Stimulated activated CD8-positive, alpha-beta memory T cell treated with anti-CD3 and anti-CD28 coated beads, Interleukin-7, amount 100 ng/mL, for 1 hour (primary cell): ENCODE measurements at places on chromosomes 5 and 9.

DNA sequence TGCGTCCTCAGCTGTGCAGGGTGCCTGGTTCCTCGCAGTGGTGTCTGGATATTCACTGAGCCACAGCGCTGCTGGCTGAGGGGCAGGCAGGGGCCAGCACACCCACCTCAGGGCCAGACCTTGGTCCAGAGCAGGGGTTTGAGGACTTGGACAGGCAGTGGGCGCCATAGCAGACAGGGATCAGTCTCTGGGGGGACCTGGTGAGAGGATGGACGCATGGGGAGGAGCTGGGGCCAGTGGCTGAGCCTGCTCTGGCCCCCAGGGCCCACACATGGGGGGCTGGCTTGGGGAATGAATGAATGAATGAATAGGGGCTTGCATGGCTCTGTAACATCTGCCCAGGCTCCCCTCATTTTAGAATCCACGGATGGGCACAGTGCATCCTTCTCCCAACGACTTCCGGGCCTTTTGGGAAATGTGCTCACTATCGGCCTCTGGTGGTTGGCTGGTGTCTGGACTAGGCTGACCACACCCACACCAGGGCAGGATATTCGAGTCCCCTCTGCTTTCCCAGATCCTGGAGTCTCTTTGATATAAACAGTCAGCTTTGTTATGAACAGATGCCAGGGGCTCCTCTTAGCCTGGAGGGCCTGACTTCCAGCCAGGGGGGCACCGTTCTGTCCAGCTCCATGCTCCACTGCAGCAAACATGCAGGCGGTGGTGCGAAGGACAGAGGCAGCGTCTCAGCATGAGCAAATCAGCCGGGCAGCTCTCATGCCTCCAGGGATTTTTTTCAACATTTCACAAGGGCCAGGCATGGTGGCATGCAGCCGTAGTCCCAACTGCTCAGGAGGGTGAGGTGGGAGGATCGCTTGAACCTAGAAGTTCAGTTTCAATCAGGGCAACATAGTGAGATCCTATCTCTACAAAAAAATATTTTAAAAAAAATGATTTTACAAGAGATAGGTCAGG lies 62.6 kb downstream of the NEK6 start:
- DNase-seq: peak; percentile 3

DNA sequence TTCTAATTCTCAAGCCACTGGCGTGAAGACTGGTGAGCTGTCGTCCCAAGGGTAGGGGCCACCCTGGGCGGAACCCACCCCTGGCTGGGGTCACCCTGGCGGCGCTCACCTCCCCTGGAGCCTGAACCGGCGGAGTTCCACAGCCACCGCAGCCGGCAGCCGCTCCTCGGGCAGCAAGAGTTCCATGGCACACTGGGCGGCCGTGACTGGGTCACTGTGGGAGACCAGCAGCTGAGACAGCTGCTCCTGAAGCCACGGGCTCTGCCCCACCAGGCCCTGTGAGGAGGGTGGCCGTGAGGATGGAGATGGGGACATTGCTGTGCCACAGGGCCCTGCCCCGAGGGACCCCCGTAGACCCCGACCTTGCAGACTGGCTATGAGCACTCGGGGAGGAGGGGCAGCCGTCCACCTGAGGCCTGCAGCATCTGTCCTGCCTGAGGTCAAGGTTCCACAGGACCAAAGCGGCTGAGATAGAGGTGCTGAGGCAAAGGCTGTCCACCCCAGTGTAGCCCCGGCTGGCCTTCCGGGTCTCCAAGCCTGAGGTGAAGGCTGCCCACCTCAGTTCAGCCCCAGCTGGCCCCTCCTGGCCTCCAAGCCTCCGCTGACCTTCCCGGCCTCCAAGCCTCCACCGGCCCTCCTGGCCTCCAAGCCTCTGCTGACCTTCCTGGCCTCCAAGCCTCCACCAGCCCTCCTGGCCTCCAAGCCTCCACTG lies 50.6 kb upstream of the NRARP start:
- no peak for DNase-seq

DNA sequence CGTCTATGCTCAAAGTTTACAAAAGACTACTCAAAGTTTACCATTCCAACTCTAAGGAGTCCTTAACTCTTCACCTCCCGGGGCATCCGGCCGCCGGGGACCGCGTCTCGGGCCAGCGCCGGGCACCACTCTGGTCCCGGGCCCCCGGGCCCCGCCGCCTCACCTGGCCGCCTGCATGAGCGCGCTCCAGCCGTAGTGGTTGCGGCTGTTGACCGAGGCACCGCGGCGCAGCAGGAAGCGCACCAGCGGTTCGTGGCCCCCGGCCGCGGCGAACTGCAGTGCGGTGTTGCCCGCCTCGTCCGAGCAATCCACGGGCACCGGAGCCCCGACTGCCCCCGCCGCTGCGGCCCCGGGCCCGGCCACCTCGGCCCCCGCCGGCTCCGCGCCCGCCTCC lies 388 bp downstream of the ANKS6 start:
- no peak for DNase-seq

GRCh38 chr5:90135779-90136378 lies 273.7 kb downstream of the CETN3 start:
- DNase-seq: no peak

DNA sequence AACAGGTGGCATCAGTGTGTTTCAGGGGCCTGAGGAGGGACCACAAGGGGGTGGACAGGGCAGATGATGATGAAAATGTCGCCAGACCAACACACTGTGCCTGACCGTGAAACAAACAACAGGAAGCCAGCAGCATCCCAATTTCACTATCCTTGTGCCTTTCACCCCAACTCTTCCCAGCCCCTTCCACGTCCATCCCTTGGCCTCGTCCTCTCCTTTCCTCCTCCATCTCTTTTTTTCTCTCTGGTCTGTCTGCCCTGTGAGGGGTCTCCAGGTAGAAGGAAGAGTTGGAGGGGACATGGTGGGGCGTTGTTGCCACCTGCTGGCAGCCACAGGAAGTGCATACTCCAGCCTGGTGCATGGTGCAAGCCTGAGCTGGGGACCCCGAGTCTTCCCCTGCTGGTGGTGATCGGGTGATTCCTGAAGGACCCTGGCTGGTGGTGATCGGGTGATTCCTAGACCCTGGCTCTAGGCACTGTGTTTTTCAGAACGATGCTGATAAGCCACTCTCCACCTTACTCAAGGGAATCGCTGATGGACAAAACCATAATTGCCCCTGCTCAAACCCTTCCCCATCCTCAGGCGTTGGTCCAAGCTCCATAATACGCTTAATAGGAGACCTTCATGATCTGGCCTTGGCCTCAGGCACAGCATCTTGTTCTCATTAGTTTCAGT lies 21.7 kb upstream of the NSD1 start:
- DNase-seq: peak; percentile 52

DNA sequence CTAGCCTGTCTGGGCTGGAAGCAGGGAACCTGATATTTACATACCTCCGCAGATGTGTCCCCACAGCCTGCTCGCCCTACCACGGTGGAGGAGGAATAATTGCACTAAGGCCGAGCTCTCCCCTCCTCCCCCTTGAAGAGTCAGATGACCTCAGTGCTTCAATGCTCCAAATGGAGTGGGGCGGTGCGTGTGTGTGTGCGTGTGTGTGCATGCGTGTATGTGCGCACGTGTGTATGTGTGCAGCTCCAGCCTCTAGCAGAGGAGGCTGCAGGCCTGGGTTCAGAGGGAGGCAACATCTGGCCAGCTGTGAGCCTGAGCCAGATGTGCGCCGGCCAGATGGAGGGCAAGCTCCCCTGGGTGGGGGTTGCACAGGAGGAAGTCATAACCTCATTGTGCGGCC lies 90.5 kb downstream of the NRG2 start:
- no peak for DNase-seq

DNA sequence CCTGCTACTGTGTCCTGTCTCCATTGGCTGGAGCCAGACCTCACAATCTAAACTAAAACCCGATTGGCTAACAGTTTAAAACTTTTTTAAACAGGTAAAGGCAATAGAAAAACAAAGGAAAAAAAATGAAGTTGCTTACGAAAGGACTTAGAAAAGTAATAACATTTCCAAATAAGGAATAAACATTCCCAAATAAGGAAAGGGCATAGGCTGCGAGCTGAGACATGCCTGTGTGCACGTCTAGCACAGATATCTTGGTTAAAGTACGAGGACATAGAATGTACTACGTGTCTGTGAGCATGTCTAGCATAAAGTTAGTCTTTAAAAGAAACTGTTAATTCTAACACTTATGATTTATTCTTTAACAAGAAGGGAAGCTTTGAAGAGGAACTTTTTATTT lies 15.3 kb upstream of the FAM120A start:
- DNase-seq: no peak

DNA sequence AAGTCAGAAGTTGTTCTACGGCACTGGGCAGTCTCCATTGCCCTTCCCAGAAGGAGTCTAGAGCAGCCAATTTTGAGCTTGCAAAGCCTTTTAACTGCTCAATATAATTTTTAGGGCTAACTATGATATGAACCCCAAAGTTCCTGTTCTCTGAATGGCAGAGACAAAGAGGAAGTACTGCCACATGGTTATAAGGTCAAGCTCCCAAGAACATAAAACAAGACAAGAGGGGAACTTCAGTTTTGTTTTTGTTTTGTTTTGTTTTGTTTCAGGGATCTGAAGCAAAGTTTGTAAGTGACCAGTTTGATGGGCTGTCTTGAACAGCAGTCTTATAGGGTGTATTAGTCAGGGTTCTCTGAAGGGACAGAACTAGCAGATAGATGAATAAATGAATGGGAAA lies 11.9 kb upstream of the SMC2 start:
- DNase-seq: no peak

- DNase-seq: no peak
Observed at GRCh38 chr5:145210020-145210419, 625.1 kb downstream of the PRELID2 start.

- DNase-seq: peak; percentile 4
Observed at GRCh38 chr9:3732077-3733038, 206.6 kb upstream of the RFX3 start.

GRCh38 chr5:126780165-126780827 lies 3.4 kb downstream of the LMNB1 start:
- DNase-seq: peak; percentile 11

GRCh38 chr5:132057498-132058255 lies 2.8 kb upstream of the IL3 start:
- DNase-seq: no peak

DNA sequence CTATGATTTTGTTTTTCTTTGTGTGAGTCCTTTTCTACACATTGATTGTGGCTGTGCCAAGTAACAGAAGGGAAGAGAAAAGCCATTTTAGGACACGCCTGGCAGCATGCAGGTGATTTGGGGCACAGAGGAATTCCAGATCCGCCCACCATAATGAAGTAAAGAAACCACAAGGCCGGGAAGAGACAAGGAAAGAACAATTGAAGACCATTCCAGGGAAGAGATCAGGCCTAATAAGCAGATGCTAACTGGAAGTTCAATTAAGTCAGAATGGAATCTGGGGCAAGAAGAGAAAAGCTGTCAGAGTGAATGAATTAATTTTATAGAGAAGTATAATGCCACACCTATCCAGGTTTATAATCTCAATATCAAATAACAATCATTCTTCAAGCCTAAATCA lies 110.2 kb upstream of the ISL1 start:
- no peak for DNase-seq

DNA sequence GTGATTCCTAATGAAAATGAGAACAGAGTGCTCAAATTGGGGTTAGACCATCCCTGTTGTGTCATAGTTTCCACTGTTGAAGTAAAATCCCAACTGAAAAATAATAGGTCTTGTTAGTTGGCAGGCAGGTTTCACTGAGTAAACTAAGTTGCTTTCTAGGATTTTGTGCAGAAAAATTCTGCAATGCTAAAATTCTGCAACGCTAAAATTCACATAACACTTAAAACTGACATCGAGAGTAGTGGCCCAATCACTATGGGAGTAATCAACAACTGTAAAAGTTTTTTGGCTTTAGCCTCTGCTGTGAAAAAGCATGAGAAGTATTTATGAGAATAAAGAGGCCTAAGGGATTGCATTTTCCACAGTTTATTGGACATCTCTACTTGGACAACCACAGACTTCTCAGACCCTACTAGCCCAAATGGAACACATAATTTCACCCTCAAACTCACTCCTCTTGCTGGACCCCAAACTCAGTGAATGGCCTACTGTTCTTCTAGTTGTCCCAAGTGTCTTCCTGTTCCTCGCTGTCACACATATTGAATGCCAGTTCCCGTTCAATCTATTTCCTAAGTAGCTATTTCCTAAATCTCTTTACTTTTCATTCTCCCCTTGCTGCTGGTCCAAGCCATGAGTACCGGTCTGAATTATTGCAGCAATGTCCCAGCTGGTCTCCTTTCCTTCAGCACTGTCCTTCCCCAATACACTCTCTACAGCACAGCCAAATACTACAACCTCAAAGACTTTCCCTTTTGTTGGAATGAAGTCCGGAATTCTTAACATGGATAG lies 355.4 kb downstream of the PDE4D start:
- DNase-seq: no peak

DNA sequence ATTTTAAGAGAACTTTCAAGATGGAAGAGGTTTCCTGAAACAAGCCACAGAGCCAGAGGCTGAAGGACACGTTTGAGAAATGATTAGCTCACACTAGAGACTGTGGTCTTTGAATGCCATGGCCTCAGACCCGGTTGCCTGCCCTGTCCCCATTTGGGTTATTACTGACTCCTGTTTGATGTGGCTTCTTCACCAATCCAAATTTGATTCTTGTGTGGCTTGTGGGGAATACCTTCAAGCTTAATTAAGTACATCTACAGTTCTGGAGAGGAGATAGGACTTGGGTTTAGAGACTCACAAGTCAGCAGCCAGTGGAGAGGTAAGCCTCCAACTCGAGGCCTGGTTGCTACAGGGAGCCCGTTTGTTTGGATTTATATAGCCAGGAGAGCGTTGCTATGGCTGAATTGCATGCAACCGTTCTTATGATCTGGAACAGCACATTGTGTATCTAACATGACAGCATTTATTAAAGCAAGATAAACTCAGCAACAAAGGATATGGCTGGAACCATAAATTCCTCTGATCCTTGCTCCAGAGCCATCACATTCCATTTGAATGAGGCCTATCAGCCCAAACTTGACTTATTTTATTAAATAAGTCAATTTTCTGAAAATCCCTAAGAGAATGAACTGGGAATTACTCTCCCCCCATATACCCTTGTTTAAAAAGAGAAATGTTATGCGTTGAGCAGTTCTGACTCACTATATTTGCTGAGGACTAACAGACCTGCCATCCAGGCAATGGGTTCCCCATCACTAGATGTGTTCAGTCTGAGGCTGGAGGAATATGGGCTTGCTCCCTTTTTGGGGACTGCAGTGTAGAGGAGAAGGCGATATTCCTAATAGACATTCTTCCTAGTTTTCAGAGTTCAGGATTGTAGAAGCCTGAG lies 88.4 kb upstream of the TNFSF8 start:
- no peak for DNase-seq

DNA sequence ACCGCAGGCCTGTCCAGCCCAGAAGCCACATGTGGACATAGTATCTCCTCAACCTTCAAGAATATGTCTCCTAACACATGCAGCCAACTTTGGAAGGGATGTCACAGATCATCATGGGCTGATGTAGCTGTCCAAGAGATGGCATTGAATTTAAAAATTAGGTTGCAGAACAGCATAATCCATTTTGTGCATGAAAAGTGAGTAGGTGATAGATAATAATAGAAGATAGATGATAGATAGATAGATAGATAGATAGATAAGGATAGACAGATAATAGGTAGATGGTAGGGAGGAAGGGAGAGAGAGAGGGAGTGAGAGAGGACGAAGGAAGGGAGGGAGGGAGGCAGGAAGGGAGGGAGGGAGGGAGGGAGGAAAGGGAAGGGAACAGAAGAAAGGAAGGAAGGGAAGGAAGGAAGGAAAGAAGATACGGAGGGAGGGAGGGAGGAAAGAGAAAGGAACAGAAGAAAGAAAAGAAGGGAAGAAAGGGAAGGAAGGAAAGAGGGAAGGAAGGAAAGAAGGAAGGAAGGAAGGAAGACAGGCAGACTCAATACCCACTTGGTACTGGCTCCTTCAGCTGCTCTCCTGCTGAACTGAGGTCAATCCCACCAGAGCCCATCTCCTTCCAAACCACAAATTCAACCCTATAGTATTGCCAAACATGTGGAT lies 28.9 kb upstream of the ERGIC1 start:
- no peak for DNase-seq
